ENCODE measurements at places on chromosomes 5 and 9.

DNA sequence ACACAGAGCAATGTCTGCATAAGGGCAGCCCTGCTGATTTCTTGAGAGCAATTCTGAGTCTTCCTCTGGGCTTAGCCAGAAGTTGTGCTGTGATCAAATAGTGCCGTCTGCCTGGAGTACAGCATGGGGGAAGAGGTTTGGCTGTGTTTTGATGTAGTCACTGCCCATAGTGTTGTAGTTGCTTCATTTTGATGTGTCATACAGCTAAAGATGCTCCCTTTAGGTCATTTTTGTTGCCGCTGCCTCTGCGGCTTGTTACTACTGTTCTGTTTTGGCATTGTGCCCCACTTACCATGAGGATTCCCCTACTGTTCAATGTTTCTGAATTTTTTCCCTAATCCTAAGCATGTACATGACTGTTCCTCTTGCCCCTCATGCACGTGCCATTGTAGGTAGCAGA lies 23.0 kb downstream of the SLC36A1 start:
- no peak for DNase-seq

DNA sequence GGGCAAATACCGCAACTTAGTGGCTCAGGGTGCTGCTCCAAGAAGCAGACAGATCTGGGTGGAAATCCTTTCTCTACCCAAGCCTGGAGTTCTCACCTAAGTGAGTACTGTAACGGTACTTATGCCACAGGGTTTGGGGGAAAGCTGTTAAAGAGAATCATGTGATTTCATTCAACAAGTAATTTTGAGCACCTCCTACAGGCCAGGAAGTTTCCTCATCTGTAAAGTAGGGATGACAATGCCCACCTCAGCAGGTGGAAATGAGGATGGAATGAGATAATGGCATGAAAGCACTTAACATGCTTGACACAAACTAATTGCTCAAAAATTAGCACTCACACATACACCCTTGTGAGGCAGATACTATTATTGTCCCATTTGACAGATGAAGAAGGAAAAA lies 114.1 kb downstream of the JAKMIP2 start:
- DNase-seq = no peak

DNA sequence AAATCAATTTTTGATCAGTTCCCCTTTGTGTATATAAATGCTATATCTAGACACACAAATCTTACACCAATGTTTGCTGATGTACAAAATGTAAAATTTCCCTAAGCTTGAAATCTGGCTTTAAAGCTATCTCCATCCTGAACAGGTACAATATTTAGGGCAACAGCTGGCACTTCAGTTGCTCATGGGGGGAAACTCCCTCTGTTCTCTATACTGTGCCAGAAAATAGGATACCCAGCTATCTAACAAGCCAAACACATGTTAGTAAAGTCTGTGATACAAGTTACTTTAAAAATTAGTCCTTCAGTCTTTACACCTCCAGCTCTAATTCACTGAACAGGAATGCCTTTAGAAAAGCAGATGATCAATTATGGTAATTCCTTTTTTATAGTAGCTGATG lies 191.8 kb downstream of the SLF1 start:
- DNase-seq = no peak

GRCh38 chr5:167769846-167770413 lies 521.5 kb upstream of the WWC1 start:
- DNase-seq = no peak

Data from smooth muscle cell of the brain vasculature (primary cell).